ENCODE measurements at places on chromosomes 13 and 19.
A peak's percentile ranks its signal among the peaks of the same experiment; 100 is the strongest.

DNA sequence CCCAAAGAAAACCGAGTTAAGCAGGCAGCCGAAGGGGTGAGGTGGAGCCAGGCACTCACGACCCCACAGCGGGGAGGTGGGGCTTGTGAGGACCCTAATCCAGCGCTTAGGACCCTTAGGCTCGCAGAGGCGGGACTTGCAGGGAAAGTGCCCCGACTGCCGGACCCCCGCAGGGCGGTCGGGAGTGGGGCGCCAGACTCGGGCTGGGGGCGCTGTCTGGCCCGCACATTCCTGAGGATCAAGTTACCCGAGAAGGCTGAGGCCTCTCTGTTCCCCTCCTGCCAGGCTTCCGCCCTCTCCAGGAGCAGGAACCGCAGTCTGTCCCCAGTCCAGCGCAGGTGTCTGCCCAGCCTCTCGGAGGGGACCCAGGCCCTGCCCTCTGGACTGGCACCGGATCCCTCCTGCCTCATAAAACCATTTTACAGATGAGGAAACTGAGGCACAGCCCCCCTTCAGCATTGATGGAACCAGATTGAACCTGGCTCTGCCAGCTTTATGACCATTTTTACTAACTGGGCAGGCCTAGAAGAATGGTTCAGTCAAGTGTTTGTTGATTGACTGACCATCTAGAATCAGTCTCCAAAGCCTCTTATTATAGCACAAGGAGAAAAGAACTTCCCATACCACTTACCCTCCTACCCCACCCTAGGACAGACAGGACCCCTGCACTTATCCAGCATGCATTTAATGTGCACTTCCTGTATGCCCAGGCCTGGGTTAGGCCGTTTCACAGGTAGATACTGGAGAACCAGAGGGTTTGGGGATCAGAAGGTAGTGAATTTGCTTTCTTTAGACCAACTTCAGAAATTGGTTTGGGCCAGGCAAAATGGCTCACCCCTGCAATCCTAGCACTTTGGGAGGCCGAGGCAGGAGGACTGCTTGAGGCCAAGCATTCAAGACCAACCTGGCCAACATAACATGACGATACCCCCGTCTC, 6.7 kb upstream of the JUND start:
- DNase-seq, result no peak

DNA sequence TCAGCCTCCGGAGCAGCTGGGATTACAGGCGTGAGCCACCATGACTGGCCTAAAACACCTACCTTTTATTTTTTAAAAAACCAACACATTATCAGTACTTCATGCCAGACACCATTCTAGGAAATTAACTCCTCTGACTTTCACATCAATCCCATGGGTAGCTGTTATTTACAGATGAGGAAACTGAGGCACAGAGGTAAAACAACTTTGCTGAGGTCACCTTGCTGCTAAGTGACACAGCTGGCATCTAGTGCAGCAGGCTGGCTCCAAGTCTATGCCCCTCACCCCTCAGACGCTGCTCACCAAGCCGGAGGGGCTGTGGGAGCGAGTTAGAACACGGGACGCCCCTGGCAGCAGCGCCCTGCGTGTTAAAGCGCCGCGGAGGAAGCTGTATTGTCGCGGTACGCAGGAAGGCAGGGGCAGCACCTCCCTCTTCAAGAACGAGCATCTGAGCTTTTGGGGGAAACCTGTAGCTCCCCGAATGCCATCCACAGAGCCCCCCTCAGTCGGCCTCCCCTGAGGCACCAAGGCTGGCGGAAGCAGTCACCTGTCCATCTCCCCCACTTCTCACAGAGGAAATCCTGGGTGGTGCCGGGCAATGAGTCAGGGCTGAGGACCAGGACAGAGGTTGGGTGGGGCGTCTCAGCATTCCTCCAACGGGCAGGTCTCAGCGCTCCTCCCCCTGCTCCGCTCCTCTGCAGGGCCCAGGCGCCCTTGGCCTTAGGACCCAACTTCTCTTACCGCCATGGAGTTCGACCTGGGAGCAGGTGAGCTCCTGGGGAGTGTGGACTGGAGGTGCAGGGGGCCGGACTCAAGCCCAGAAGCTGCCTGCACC, at the start of gene C19orf33:
TSS of gene C19orf33 (plus strand) at position 735 of the 835 bp plus-strand sequence. CDS start at position 746, 11 bp downstream.
- DNase-seq, result no peak

DNA sequence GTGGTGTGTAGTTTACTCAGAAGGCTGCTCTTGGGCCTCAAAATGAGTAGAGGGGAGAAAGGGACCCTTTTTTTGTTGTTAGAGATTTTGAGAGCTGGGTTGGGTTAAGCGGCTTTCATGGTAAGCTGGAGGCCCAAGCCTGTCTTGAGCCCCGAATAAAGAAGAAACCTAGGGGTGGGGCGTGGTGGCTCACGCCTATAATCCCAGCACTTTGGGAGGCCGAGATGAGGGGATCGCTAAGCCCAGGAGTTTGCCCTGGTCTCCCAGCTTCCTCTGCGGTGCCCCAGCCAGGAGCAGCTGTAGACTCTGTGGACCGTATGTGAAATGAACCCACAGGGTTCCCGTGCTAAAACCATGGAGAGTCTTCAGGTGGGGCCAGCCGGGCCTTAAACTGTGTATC, 56.1 kb downstream of the KDM4B start:
- DNase-seq, result no peak

GRCh38 chr19:57633832-57634131, 814 bp downstream of the ZNF211 start:
- DNase-seq, result no peak

DNA sequence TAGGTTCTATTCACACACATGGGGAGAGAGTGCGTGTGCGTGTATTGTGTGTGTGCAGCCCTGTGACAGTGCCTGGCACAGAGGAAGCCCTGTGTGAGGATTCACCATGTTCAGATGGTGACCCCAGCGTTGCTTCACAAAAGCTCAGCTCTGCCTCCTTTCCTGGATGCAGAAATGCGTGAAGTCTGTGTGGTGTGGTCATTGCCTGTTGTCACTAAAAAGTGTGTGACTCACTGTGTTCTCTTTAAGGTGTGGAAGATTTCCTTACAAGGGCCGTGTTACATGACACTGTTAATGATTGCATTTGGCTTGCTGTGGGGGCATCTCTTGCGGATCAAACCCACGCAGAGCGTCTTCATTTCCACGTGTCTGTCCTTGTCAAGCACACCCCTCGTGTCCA, 19.5 kb upstream of the DCUN1D2 start:
- no peak for DNase-seq

DNA sequence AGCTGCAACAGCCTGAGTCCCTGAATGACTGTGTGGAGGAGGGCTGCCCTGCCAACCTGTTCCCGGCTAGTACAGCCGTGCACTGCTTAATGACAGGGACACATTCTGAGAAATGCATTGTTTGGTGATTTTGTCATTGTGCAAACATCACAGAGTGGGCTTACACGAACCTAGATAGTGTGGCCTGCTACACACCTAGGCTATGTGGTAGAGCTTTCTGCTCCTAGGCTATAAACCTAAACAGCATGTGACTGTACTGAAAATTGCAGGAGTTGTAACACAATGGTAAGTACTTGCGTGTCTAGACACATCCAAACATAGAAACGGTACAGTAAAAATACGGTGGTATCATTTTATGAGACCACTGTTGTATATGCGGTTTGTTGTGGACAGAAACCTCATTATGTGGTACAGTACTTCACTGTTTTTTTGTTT, 35.0 kb downstream of the VASP start:
- no peak for DNase-seq

- DNase-seq, result peak; percentile 98
These were observed 17.9 kb upstream of the EPHX3 start for GRCh38 chr19:15249972-15250639.

DNA sequence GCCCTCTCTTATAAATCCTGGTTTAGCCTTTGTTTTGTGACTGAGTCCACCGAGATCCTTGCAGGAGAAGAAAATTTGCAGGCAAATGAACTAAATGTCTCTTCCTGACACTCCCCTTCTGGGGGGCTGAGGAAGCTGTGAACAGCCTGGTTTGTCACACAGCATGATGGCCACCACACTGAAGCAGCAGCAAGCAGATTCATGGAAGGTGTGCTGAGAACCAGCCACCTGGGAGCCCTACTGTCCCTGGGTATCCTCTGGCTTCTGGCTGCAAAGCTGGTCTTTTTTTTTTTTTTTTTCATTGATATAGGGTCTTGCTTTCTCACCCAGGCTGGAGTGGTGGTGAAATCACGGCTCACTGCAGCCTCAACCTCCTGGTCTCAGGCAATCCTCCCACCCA, 11.2 kb downstream of the MRPS12 start:
- no peak for DNase-seq

- peak; percentile 13 for DNase-seq
These were observed 15.0 kb downstream of the EFNB2 start for GRCh38 chr13:106520251-106521054.

DNA sequence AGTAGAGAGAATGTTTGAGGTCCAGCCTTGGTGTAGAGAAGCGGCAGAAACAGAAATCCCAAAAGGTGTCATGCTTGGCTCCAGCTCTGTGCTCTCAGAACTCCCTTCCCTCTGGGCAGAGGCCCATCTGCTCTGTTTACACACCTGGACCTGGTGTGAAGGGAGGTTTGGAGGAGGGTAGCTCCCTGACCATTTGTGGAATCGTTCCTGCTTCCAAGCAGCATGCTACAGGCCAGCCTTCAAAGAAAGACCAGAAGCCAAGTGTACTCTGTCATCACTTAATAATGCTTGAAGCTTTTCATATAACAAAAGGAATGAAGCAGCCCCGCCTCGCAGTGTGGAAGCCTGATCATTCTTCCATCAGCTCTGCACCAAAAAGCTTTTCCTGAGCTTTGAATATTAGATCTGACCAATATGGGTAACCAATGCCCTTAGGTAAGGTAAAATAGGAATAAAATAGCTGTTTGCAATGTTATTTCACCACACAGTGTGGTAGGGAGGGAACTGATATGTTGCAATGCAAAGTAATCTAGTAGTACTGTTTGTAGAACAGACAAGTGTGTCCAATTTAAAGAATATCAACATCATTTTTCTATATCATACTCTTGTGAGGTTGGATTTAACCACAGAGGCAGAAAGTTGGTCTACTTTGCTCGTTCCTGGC, 63.3 kb downstream of the ZIC5 start:
- no peak for DNase-seq

DNA sequence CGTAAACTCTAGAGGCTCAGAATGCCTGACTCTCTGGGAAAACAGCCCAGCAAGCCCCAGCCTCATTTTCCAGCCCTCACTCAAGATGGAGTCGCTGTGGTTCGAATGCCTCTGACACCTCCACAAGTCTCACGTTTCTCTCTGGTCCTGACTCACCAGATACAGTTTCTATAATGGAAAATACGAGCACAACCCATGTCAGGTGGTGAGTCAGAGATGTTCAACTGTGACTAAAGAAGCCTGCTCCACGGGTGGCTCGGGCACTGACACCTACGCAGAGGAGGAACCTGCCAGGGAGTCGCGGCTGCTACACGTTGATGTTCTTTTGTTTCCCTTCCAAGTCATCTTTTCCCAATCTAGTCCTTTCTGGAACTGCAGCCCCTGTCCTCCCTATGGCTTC, 87.1 kb upstream of the STK24 start:
- DNase-seq, result peak; percentile 66

- no peak for DNase-seq
These were observed 375.7 kb upstream of the SPRY2 start for GRCh38 chr13:80716610-80717081.

- DNase-seq, result no peak
These were observed 133.4 kb downstream of the LACC1 start for GRCh38 chr13:44012910-44013757.

GRCh38 chr13:50626101-50626547, 217.4 kb downstream of the DLEU7 start:
- DNase-seq, result peak; percentile 87

DNA sequence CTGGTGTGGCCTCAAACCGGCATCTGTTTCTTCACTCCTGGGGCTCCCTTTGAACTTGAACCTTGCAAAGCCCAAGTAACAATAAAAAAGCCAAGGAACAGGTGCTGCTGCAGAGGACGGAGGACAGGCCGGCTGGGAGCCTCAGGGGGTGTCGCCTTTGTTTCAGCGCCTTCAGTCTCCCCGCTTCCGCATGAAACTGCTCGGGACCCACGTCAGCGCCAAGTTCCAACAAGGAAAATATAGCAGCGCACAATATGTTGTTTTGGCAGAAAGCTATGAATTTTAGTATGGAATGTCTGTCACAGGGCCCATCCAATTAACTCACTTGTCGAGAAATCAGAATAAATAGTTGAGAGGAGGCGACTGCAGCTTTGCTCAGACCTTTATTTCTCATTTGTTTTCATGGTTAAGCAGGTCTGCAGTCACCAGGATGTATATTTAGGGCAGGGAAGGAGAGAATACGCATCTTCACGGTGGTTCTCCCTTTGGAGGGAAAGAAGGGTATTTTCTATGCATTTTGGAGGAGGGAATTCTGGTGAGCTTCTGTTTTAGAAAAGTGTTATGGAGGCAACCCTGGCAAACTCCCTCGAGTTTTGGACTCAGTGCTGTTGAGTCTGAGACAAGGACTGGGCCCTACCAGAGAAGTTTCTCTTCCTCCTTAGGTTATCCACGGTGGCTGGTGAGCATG, 34.3 kb upstream of the MEDAG start:
- no peak for DNase-seq
